ENCODE measurements at places on chromosomes 12 and 14.
A peak's percentile ranks its signal among the peaks of the same experiment; 100 is the strongest.

DNA sequence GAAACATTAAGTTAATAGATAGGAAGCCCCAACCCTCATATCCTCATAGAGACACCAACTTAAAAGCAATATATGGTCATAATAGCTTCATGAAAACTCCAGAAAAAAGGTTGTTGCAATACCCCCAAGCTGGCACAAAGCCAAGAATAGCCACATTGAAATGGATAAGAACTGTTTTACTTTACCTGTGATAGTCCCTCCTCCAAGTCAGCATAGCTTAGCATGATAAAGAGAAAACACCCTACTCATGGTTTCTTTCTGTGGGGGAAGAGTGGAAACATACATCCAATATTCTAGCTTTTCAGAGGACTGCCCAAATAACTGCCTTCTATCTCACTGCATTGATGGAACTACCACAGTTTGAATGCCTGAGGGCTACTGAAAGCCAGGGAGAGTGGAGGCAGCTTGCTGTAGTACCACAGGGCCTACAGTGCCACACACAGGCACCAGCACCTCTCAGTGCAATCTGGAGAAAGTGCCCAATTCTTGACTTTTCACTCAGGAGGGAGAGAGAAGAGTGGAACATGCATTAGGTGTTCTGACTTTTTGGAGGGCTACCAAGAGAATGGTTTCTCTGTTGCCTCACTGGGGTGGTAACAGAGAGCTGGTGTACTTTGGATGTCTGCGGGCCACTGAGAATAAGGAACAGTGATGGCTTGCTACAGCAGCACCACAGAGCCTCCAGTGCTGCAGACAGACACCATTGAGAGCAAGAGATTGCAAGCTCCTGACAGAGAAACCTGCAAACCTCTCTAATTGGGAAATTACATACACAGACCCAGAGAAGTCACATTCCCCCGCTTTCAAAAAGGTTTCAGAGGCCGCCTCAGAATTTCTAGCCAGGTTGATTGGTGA lies 157.1 kb upstream of the GARIN2 start:
- no peak for DNase-seq

GRCh38 chr12:127280393-127281275 lies 986.3 kb upstream of the TMEM132C start:
- DNase-seq: peak; percentile 34

GRCh38 chr12:75864161-75864560 lies 167.4 kb downstream of the PHLDA1 start:
- no peak for DNase-seq

GRCh38 chr12:9064815-9065606 lies 50.7 kb downstream of the A2M start:
- DNase-seq: no peak
